Body of pancreas (tissue), 4 donors: ENCODE measurements at places on chromosomes 6 and 20. TPM values are rescaled to one million over a fixed set of nuclear protein-coding genes. Genes with fewer than 3 reads are reported as not detected.

The BPIFA1 gene
- not detected for total RNA-seq

The COL10A1 gene
- 0.26 TPM for total RNA-seq

The CST1 gene
- total RNA-seq = not detected

The FOXQ1 gene
- 4.9 TPM for total RNA-seq

The SLC35B3 gene
- total RNA-seq = 6.6 TPM

The TFAP2D gene
- not detected for total RNA-seq

The SOBP gene
- 3.1 TPM for total RNA-seq

The TINAG gene
- not detected for total RNA-seq

The SPTLC3 gene
- 18.4 TPM for total RNA-seq

The OPRM1 gene
- 3.1 TPM for total RNA-seq

GRCh38 chr6:78850621-78851020, 16.7 kb upstream of the IRAK1BP1 start:
- DNase-seq = no peak

- DNase-seq = no peak
Measured at GRCh38 chr6:143236151-143236798, 175.6 kb downstream of the AIG1 start.

- peak; percentile 41 for DNase-seq
Measured at GRCh38 chr6:146803601-146804000, 204.8 kb downstream of the ADGB start.

GRCh38 chr6:45684476-45684875, 306.7 kb upstream of the SUPT3H start:
- no peak for DNase-seq

DNA sequence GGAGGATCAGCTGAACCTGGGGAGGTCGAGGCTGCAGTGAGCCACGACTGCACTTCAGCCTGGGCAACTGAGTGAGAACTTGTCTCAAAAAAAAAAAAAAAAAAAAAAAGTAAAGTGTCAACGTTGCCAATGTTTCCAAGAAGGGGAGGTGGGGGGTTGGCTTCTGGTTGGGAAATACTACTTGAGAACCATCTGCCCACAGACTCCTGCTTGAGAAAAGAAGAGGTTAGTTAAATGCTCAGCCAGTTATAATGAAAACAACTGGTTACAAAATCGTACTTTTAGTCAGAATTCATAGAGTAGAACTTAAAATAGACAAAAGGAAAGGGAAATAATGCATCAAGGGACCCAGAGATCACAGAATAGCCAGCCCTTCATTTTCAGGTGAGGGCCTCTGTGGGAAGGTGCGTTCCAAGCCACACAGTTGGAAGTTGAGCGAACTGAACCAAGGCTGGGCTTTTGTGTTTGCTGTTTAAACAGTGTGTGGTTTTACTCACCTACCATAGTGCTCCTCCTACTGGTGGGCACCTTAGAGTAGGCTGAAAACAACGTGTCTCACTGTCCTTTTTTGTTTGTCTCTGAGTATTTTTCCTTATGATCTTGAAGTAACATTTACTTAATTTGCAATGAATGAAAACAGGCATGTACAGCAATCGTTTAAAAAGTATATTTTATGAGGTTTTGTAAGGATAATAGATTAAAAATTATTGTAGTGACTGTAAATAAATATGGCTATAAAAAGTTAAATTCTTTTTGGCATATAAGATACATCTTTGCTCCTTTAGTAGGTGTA, 200.7 kb downstream of the BCAS1 start:
- DNase-seq = peak; percentile 92

- no peak for DNase-seq
Measured at GRCh38 chr6:156613996-156614395, 163.2 kb upstream of the ARID1B start.

- no peak for DNase-seq
Measured at GRCh38 chr6:90612313-90612680, 25.4 kb upstream of the MAP3K7 start.

DNA sequence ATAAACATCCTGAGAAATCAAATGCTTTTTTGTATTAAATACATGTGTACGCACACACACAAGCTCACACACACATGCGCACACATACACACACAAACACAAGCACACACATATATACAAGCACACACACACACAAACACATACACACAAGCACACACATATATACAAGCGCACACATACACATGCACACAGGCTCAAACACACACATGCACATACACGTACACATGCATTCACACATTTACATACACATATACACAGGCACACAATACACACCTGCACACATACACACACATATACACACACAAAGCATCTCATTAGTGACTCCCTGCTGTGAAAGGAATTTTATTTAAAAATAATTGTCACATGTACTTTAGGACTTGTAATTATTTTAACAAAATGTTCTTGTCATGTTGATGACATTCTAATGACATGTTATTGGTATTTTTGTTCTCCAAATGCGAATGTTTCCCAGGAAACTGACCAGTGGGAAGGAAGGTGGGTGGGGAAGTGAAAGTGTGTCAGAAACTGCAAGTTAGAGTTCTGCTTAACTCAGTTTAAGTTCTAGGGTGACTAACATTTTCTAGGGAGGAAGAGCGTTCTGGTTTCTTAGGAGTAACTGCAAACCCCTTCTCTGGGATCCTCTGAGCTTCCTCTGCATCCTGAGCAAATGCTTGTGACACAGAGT, 113.9 kb upstream of the ZNF217 start:
- DNase-seq = peak; percentile 21

DNA sequence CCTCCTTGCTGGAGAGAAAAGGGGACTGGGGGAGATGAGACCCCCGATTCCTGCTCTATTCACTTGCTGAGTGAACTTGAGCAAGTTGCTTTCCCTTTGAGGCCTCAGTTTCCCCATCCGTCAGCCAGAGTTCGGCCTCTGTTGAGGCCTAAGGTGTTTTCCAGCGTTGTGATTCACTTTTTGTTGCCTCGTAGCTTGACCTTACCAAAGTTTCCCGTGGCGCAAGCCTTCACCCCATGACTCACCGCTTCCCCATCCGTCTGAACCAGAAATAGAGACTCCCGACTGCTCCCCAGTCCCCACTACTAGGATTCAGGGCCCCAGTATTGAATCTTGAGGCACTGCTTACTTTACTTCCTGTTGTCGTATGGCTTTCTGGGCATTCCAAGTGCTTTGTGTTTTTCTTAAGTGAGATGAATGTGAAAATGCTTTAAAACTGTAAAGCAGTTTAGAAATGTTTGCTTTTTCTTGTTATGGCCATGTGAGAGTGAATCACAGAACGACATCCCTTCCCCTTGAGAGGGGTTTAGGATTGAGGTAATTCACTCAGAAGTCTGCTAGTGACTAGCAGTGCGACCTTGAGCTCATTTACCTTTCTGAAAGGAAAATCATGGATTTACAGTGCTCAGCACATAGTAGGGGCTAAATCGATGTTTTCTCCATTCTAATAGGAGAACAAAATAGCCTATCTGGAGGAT, 1.2 kb downstream of the CHMP4B start:
- DNase-seq = peak; percentile 81

DNA sequence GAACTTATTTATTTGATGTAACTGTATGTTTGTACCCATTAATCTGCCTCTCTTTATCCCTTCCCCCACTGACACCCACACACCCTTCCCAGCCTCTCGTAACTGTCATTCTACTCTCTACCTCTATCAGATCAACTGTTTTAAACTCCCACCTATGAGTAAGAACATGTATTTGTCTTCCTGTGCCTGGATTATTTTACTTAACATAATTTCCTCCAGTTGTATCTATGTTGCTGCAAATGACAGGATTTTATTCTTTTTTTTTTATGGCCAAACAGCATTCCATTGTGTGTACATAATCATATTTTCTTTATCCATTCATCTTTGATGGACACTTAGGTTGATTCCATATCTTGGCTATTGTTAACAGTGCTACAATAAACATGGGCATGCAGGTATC, 49.3 kb downstream of the PHACTR2 start:
- DNase-seq = no peak

DNA sequence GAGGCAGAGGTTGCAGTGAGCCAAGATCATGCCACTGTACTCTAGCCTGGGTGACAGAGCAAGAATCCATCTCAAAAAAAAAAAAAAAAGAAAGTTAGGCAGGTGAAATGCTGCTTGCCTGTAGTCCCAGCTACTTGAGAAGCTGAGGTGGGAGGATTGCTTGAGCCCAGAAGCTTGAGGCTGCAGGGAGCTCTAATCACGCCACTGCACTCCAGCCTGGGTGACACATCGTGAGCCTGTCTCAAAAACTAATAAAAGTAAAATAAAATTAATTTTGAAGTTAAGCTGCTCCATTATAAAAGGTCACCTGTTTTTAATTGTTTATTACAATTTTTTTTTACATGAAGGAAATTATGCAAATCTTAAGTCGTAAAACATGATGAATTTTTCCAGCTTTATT, 23.2 kb upstream of the SAMHD1 start:
- no peak for DNase-seq

DNA sequence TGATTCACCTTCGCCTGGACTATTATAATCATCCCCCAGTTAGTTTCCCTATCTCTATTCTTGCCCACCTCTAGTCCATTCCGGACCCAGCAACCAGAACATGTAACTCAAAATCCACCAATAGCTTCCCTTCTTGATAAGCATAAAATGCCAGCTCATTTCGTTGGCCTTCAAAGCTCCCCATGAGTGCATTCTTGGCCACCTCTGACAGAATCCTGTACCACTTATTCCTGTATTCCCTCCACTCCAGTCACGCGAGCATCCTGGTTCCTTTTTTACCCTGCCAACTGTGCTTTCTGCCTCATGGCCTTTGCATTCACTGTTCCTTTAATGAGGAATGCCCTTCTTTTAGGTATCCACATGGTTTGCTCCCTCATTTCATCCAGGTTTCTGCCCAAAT, 36.7 kb downstream of the CYP24A1 start:
- no peak for DNase-seq

GRCh38 chr6:20058912-20059311, 153.4 kb downstream of the MBOAT1 start:
- no peak for DNase-seq
